Activated T-cell treated with anti-CD3 and anti-CD28 coated beads, Interleukin-2, amount 50 U/mL, for 72 hours (primary cell): ENCODE measurements at places on chromosomes 7 and 10.

DNA sequence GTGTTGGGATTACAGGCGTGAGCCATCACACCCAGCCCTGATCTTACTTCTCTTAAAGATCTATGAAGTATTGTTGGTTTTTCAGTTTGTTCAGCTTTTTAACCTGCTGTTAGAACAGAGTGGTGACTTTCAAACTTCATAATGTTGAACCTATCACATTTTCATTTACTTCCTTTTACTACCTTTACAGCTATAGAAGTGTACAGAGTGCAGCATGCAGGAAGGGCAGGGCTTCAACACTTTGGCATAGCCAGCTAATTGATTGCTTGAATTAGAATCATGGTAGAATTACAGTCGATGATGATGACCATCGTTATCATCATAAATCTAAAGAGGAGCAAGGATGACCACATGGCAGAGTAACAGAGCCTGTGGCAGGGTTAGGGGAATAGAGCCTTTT, 55.5 kb downstream of the AOAH start:
- DNase-seq: no peak

GRCh38 chr10:61139592-61139953, 195.6 kb upstream of the RHOBTB1 start:
- DNase-seq: no peak

DNA sequence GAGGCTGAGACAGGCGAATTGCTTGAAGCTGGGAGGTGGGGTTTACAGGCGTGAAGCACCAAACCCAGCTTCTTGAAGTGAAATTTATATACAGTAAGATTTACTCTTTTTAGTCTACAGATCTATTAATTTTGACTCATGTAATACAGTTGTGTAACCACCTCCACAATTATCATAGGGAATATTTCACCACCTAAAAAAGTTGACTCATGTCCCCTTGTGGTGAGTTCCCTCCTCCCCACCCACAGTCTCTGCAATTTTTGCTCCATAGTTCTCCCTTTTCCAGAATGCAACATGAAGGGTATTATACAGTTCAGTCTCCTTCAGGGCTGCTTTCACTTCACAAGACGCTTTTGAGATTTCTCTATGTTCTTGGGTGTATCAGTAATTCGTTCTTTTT, 156.8 kb downstream of the FAM107B start:
- no peak for DNase-seq

- no peak for DNase-seq
These were observed 151.9 kb downstream of the PKD1L1 start for GRCh38 chr7:47796347-47796746.
